ENCODE measurements at places on chromosomes 4 and X.

DNA sequence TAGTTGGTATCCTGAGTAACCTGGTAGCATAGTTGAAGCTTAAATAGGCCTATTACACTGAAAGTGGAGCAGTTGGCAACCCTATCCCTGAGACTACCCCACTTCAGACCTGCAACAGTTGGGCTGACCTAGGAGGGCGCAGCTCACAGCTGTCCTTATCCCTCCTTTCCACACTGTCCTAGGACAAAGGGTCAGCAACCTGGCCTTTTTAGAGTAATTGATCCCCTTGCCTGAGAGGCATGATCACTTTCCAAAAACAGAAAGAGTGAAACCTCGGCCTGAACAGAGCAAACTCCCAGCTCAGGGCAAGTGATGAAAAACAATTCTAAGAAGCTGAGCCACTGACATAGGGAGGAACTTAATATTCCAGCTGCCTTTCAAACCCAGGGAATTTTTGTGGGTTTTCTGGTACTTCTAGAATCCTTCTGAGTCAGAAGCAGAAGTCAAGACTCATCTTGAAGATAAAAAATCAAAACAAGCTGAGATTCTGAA, 94.9 kb upstream of the MYOZ2 start:
- DNase-seq, result no peak

- no peak for DNase-seq
Measured at GRCh38 chrX:68492583-68492982, 6.3 kb upstream of the YIPF6 start.

- no peak for DNase-seq
Measured at GRCh38 chr4:92189146-92189545, 114.6 kb upstream of the GRID2 start.

GRCh38 chr4:159048166-159048886, 54.6 kb upstream of the RAPGEF2 start:
- DNase-seq, result peak; percentile 55

DNA sequence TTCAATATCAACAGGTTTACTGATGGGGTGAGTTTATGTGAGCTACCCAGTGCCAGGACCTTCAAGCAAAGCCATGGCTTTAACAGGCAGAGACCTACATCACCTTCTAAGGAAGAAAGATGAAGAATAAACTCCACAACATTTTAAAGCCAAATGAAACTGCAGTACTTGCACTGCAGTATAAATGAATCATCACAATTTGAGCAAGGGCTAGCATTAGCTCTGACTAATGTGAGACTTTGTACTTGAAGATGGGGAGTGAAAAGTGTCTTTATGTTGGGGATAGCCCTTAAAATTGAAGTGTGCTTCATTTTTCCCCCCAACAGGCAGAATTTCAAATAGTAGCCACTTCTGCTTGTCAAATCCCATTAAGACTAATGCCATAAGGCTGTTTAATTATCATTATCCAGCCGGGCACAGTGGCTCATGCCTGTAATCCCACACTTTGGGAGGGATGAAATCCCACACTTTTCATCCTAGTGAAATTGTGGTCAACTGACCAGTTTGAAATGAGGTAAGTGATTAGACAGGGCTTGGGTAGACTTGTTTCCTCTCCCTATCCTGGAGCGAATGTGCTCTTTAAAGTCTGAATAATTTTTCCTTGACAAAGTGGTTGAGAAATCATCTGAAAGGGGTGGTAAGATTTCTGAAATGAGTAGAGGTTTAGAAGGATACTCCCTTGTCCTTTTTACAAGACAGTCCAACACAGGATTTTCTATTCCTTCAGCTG, 27.2 kb upstream of the GPR34 start:
- DNase-seq, result no peak
